ENCODE measurements at places on chromosomes 4 and X. TPM values are rescaled to one million over a fixed set of nuclear protein-coding genes. Genes with fewer than 3 reads are reported as not detected.
A peak's percentile ranks its signal among the peaks of the same experiment; 100 is the strongest.

GRCh38 chrX:10110984-10111363 lies 45.8 kb upstream of the CLCN4 start:
- H3K4me3 ChIP-seq: peak overlapping the region; percentile 43
- peak overlapping the region; percentile 98 for H3K27ac ChIP-seq

- no peaks in the 10 kb centered on the region for H3K36me3 ChIP-seq
- no peak overlapping the region for H3K27ac ChIP-seq
- H3K4me1 ChIP-seq: no peaks in the 10 kb centered on the region
- DNase-seq: no peak
Measured at GRCh38 chrX:36214924-36215323, 295.4 kb downstream of the CFAP47 start.

GRCh38 chrX:47226071-47226470 lies 6.7 kb upstream of the USP11 start:
- no peak for DNase-seq
- H3K27me3 ChIP-seq: no peaks in the 10 kb centered on the region
- H3K27ac ChIP-seq: no peak overlapping the region
- no peak overlapping the region for H3K4me3 ChIP-seq
- peaks cover 3% of the 10 kb centered on the region for H3K4me1 ChIP-seq
- peaks cover 42% of the 10 kb centered on the region for H3K36me3 ChIP-seq

Gene MGAT4D
- not detected for total RNA-seq

DNA sequence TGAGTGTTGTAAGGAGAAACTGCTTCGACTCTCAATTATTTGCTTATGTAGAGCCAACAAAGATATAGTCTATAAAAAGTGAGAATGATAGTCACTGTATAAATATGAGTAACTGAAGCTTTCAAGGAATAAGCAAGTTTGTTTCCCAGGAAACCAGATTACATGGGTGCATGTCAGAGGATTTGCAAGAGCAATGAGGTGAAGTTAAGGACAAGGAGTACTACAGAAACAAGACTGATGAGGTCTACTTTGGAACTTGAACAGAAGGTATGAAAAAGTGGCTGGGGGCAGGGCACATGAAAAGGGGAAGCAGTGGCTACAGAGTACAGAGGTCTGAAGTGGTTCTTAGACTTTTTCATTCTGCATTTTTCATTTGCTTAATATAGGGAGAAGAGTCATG lies 321.0 kb upstream of the CXXC4 start:
- H3K4me3 ChIP-seq: no peak overlapping the region
- H3K27ac ChIP-seq: no peak overlapping the region
- H3K4me1 ChIP-seq: peaks cover 8% of the 10 kb centered on the region

GRCh38 chr4:156781852-156782251 lies 189.7 kb downstream of the PDGFC start:
- H3K36me3 ChIP-seq: no peaks in the 10 kb centered on the region
- no peaks in the 10 kb centered on the region for H3K27me3 ChIP-seq
- DNase-seq: no peak
- H3K4me1 ChIP-seq: no peaks in the 10 kb centered on the region
- no peak overlapping the region for H3K4me3 ChIP-seq
- H3K27ac ChIP-seq: no peak overlapping the region

DNA sequence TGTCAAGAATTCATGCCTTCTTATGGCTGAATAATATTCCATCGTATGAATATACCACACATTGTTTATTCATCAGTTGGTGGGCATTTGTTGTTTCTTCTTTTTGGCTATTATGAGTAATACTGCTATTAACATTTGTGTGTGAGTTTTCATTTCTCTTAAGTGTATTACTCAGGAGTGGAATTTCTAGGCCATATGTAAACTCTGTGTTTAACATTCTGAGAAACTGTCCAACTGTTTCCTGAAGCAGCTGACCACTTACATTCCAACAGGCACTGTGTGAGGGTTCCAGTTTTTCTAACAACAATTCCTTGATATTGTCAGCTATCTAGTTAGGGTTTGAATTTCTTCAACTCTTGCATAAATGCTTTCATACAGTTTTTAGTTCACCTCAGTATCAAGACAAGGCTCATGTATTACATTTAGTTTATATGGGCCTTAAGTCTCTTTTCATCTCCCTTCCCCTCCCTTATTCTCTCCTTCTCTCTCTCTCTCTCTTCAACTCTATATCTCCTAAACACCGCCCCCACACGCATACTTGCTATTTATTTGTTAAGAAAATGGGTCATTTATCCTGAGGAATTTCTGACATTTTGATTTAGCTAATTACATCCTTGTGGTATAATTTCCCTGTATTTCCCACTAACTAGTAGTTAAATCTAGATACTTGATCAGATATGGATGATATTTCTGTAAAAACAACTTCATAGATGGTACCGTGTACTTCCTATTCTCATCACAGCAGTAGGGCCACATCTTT lies 77.4 kb downstream of the WDR19 start:
- no peak overlapping the region for H3K4me3 ChIP-seq
- H3K36me3 ChIP-seq: peaks cover 8% of the 10 kb centered on the region
- no peaks in the 10 kb centered on the region for H3K4me1 ChIP-seq
- H3K27ac ChIP-seq: no peak overlapping the region
- H3K27me3 ChIP-seq: no peaks in the 10 kb centered on the region
- DNase-seq: no peak

GRCh38 chr4:6180841-6181631 lies 19.3 kb downstream of the JAKMIP1 start:
- DNase-seq: no peak
- H3K4me3 ChIP-seq: no peak overlapping the region
- H3K27ac ChIP-seq: no peak overlapping the region
